ENCODE measurements at places on chromosomes 3 and 15.

DNA sequence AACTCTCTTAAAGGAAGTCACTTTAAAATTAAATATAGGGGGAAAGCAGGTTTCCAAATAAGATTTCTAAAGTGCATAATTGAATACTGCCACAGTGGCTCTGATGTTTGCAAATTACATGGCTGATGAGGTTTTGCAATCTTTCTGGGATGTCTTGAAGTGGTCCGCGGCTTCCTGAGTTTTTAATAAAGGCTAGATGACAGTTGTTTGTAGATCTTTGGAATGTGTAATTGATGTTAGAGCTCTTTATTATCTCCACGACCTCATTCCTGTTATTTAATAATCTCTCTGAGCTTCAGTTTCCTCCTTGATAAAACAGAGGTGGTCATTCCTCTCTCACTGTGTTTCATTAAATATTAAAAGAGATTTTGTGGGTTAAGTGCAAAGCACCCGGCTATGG, 27.0 kb upstream of the CEMIP start:
- DNase-seq, result no peak

GRCh38 chr3:73604451-73604850, 20.3 kb downstream of the PDZRN3 start:
- no peak for DNase-seq

GRCh38 chr3:171349392-171349791, 110.8 kb downstream of the TNIK start:
- no peak for DNase-seq

DNA sequence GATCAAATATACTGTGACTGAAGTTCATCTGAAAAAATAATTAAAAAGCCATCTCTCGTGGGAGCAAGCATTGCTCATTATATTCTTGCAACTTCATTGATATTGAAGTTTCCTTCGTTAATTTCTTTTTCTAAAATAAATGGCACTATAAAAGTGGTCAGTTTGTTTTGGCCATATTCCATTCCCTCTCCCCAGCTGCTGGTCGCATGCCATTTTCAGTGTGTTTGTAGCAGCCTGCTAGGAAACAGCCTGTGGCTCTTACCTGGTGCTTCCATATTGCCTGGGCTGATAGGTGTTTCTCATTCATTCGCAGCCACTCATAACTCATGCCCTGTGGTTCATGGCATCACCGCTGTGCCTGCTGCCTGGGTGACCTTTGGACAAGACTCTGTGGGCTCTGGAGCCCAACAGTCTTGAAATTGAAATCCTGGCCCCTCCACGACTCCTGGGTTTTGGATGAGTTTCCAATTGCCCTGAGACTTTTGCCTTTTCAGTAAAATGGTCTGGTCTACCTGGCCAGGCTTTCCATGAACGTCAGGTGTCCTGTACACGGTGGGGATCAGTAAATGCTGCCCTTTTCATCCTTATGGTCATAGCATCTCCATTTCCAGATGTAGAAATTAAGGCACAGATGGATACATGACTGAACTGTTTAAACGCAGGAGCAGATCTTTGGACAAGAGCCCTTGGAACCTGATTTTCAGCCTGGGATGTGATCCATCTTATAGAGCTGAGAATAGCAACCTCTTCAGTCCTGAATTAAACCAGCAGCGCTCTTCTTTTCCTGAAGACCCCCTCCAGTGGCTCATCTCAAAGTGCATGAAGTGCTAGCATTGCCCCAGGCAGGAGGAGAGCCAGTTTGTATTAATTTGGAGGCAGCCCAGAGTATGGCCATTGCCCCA, 69.4 kb downstream of the SLCO3A1 start:
- no peak for DNase-seq

DNA sequence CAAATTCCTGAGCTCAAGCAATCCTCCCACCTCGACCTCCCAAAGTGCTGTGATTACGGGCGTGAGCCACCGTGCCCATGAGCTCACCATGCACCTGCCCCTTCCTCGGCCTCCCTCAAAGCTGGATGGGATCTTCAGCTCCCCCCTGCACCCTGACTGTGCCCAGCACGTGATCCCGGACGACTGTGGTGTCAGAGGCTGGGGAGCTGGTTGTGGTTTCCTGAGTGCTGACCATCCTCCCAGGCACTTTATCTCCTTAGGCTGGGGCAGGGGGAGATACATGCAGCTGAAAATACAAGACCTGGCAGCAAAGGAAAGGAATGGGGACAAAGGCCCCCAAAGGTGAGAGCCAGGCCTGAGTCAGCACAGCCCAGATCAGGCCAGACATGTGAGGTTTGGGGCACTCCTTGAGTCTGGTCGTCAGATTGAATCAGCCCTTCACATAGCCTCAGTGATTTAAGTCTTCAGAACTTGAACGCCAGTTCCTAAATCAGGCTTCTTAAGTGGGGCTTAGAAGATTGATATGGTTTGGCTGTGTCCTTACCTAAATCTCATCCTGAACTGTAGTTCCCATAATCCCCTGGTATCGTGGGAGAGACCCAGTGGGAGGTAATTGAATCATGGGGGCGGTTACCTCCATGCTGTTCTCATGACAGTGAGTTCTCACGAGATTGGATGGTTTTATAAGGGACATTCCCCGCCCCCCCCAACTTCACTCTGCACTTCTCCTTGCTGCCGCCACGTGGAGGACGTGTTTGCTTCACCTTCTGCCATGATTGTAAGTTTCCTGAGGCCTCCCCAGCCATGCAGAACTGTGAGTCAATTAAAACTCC, 35.8 kb downstream of the PRKCD start:
- no peak for DNase-seq

DNA sequence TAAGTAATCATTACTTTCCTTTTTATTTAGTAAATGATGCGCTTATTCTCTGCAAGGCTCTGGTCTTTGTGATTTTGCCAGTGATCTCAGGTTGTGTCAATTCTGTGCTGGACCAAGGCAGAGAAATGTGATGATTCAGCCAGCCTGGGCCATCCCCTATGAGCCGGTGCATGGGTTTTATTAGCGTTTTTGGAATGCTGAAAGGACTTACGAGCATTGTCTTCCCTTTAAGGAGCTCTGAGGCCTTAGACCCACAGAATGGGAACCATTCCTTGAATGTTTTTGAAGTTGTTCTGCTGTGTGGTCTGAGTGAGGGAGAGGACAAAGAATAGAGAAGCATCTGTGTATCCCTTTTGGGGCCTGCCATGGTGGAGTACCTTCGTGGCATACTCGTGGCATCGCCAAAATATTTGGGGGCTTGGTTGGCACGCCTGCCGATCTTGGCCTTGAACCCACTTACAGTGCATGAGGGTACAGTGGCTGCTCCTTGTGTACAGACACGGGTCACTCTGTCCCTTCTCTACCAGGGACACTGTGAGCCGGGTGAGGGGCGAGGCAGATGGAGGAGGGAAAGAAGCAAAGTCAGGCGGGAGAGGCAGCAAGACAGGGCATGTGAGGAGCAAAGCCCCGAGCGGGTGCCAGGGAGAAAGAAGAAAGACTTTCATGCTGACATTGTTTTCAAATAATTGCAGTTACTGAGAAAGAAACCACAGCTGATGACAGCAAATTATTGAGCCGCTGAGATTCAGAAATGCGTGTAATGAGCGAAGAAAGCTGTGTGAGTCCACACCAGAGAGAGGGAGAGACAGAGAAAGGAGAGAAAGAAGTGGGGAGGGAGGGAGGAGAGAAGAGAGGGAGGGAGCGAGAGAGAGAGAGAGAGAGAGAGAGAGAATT, 269.4 kb upstream of the RGMA start:
- DNase-seq, result no peak

DNA sequence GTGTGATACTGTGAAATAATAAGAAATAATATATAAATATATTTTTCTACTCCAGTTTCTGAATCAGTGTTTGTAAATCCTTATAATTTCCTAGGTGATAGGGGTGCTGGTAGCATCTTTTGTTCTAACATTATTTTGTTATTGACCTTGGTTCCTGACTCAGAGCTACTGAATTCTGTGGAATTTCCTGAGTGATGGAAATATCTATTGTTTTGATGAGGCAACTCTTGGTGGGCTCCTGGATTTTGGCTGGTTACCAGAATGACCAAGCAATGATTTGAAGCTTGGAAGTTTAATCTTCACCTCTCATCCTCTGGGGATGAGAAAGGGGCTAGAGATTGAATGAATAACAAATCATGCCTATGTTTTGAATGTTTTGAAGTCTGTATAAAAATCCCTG, 377.3 kb downstream of the LPP start:
- no peak for DNase-seq

DNA sequence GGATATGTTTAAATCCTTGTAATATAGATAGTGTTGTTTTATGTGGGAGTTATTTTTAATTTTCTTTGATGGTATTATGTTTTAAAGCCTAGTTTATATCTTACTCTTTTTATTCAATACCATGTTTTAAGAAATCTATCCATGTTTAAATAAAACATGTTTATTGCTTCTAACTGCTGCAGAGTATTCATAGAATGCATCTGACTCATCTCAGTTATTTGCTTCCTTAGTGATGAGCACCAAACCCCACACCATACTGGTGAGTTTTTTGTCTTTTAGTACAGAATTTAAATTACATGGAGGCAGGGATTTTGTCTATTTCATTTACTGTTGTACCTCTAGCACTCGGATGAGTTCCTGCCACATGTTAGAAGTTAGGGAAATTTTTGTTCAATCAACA, 209.2 kb downstream of the NSUN3 start:
- no peak for DNase-seq

GRCh38 chr3:21642433-21642832, 108.6 kb downstream of the ZNF385D start:
- no peak for DNase-seq

GRCh38 chr3:159928071-159928491, 60.6 kb upstream of the IL12A start:
- no peak for DNase-seq

DNA sequence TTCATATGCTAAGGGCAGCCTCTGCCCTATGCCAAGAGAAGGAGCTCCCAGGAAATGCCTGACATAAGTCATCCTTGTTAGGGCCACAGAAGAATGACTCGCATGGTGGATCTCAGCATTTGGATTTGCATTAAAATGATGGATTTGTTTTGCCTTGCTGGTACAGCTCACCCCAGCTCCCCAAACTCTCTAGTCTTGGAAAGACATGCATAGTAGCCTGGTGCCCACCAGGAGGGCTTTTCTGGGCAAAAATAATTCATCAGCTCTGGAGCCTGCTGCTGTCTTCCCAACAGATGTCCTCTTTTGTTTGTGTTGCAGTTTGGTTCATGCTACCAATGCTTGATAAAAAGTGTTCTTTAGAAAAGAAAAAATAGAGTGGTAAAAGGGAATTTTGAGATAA, 833.0 kb downstream of the AGBL1 start:
- no peak for DNase-seq

DNA sequence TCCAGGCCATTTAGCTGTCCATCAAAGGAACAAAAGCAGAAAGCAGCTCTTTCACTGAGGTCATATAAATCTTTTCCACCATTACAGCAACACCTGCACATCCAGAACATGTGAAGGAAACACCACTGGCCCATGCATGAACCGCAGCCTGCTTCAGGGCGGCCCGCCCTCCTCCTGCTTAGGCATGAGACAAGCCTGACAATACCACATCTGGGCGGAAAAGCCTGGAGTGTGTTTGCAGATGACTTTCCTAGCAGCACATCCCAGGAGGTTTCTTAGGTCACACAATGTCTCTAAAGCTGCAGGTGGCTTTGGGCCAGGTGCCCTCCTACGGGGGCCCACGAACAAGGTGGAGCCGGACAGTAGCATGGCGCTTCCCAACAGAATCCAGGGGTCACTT, 19.6 kb downstream of the CYFIP1 start:
- no peak for DNase-seq

- DNase-seq, result peak; percentile 58
These were observed 7.9 kb upstream of the DNAJC17 start for GRCh38 chr15:40815042-40815698.

- no peak for DNase-seq
These were observed 71.5 kb downstream of the RAD18 start for GRCh38 chr3:8891774-8892173.

All from left cardiac atrium (tissue), 4 donors.